Neural crest cell (in vitro differentiated cells): ENCODE measurements at places on chromosomes 7 and 10. TPM values are rescaled to one million over a fixed set of nuclear protein-coding genes. Genes with fewer than 3 reads are reported as not detected.

DNA sequence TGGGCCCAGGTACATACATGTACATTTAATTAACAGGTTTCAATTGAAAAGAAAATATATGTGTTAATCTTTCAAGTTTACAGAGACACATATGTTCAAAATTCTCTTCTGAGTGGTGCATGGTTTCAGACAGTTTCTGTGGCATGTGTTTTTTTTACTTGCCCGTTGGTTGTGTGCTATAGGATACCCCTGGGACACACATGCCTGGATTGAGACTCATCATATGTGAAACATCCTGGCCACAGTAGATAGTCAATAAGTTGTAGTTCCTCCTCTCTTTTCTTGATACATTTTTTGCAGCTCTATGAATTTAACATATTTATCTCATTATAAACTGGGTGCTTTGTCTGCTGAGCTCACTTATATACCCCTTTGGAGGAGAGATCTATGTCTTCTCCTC is 207.8 kb upstream of the CTBP2 start:
- no peak for DNase-seq

- DNase-seq, result no peak
Observed at GRCh38 chr10:126966938-126967337, 61.7 kb downstream of the DOCK1 start.

The HOXA10 gene
- total RNA-seq, result 0.35 TPM in 1 of 2 replicates, not detected in the other

The SLC26A3 gene
- total RNA-seq, result not detected in 2 replicates

GRCh38 chr7:132084776-132085388 is 491.4 kb downstream of the PLXNA4 start:
- DNase-seq, result no peak

DNA sequence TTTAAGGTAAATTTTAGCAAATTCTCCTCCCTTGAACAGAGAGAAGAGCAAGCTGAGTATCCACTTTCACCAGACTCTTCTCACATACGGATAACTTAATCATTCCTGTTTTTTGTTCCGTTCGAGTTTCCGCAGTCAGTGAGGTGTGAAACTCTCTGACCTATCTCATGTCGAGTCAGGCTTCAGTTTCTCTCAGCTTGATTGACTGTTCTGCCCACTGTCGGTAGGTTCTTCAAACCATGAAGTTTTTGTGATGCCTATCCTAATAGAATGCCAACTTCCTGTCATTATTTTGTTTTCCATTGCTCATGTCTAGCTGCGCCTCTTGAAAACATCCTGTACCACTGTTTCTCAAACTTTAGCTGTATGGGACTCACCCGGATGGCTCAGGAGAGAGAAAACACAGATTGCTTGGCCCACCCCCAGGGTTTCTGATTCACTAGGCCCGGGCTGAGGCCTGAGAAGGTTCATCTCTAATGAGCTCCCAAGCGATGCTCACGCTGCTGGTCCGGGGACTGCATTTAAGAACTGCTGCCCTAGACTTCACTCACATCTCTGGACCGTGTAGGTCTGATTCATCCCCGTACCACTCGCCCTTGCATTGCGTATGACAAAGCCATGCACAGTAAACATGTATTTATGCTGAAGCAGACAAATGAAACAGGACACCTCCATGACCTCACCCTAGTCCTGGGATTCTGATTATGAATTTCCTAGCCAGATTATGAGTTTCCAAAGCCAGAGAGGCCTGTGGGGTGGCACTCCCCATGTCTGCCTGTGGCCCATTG is 208.4 kb upstream of the AGK start:
- no peak for DNase-seq

The NACAD gene
- 7.2 and 9.7 TPM in 2 replicates for total RNA-seq

The CLRN3 gene
- total RNA-seq, result not detected in 2 replicates

The BICC1 gene
- total RNA-seq, result 2.4 and 2.5 TPM in 2 replicates

The SAMD9 gene
- total RNA-seq, result 0.21 and 0.30 TPM in 2 replicates

GRCh38 chr7:47812429-47813136 is 135.7 kb downstream of the PKD1L1 start:
- DNase-seq, result no peak

GRCh38 chr7:121798896-121799295 is 74.1 kb upstream of the PTPRZ1 start:
- peak; percentile 51 for DNase-seq

The VENTX gene
- total RNA-seq, result not detected in 2 replicates

DNA sequence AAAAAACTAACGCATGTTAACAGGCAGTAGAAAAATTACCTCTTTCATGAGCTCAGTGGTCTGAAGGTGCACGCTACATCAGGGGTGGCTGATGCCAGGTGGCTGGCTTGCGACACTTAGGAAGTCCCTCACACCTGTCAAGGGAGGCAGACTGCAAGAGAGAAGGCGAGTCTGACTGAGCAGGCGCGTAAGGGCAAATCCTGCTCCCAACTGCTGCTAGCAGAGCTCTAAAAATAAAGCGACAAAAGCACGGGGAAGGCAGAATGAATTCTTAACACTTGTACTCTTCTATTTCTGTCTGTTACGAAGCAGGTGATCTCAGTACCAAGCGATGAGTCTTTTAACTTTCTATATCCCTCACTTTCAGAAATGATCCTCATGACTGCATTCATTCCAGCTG is 33.1 kb downstream of the CACNA2D1 start:
- DNase-seq, result no peak

The FBXW4 gene
- 32.0 and 33.4 TPM in 2 replicates for total RNA-seq

The ADCY1 gene
- total RNA-seq, result 13.7 and 14.2 TPM in 2 replicates

The ZNF438 gene
- 3.5 and 4.0 TPM in 2 replicates for total RNA-seq

GRCh38 chr10:6271663-6272062 is 68.9 kb downstream of the PFKFB3 start:
- no peak for DNase-seq

The ZNF239 gene
- total RNA-seq, result 11.2 and 12.1 TPM in 2 replicates

GRCh38 chr7:47485640-47486435 is 96.1 kb downstream of the TNS3 start:
- DNase-seq, result no peak

DNA sequence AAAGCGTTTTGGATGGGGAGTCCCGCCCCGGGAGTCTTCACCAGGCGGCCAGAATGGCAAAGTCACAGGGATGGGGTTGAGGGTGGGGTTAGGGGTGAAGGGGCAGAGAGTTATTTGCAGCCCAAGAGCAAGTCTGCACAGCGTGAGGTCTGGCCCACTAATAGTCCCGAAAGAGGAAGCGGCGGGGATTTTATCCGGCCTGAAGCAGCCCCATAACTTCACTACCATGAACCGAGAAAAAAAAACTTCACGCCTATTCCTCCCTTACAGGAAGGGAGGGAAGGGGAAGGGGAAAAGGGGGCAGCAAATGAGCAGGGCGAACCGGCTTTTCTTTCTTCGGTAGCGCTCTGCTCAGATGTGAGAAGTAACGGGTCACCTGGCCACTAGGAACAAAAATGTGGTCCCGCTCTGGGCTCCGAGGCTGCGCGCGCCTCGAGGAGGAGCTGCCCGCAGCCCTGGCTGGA is 712 bp downstream of the ITPRIP start:
- DNase-seq, result no peak

GRCh38 chr10:6054884-6055283 is 7.3 kb downstream of the IL2RA start:
- no peak for DNase-seq

The C7orf33 gene
- not detected in 2 replicates for total RNA-seq

The SLC18A2 gene
- 0.05 and 0.07 TPM in 2 replicates for total RNA-seq

The IFIT1B gene
- total RNA-seq, result not detected in 2 replicates

DNA sequence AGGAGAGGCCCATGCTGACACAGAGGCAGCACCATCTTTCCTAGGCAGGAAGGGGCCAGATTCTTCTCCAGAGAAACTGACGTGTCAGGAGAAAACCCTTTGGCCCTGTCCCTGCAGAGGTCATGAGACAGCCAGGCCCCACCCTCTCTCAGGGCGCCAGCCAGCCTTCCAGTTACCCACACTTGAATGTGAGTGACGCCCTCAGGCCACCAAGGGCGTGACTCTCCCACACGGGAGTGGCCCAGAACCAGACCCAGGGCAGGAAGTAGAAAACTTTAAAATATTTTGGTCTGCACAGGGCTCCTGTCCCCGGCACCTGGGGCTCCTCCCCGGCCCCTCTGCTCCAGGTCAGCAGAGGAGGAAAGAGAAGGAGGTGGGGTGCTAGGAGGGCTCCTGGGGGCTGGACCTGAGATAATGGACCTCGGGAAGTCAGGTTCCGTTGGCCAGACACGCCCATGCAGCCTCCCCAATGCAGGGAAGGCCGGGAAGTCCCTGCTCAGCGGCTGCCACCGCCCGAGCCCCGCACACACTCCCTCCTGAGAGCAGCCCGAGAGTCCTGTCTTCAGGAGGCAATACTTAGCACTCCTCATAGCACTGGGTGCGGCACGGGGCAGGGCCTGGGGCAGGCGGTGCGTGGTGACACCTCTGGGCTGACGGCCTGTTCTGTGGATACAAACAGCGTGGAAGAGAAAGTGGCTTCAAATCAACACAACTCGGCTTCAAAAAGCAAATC is 67.0 kb upstream of the CFAP46 start:
- DNase-seq, result no peak
